ENCODE measurements at places on chromosomes 1 and 21.

DNA sequence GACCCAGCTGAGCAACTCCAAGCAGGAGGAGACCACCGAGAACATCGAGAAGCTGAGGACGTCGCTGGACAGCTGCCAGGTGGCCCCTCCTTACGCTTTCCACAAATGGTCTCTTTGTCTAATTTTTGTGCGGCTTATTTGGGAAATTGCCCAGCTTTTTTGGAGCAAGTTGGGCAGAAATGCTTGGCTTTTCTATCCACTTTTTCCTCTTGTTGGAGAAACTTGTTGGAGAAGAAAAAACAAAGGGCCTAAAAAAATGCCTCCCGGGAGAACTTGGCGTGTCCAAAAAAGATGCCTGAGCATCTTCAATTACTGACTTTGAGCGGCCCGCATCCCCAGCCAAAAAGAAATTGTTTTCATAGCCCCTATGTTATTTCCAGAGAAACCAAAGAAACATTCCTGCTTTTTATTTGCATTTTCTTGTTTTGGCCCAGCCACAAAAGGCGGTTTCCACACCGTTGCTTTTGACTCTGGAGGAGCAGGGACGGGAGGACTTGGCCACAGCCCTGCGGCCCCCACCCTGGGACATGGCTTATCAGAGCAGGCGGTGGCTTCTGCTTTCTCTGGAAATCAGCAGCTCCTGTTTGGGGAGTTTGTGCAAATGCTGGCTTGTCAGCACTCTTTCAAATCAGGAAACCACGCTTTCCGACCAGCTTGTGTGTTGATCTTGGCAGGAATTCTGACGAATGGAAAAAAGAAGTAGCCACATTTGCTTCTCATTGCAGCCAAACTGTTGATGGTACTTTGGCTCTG is 81.2 kb upstream of the EFHD2 start:
- no peak for DNase-seq

DNA sequence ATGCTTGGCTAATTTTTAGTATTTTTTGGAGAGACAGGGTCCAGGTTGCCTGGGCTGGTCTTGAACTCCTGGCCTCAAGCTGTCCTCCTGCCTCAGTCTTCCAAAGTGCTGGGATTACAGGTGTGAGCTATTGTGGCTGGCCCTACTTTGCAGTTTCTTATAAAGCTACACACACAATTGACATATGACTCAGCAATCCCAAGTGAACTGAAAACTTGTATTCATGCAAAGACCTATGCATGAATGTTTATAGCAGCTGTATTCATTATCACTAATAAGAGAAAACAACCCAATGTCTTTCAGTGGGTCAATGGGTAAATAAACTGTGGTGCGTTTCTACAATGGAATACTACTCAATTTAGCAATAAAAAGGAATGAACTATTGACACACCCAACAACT is 103.1 kb downstream of the MRPS6 start:
- no peak for DNase-seq

GRCh38 chr1:183961132-183961531 is 76.4 kb downstream of the COLGALT2 start:
- DNase-seq = no peak

- DNase-seq = no peak
Measured at GRCh38 chr1:18142471-18142870, 34.9 kb downstream of the IGSF21 start.

DNA sequence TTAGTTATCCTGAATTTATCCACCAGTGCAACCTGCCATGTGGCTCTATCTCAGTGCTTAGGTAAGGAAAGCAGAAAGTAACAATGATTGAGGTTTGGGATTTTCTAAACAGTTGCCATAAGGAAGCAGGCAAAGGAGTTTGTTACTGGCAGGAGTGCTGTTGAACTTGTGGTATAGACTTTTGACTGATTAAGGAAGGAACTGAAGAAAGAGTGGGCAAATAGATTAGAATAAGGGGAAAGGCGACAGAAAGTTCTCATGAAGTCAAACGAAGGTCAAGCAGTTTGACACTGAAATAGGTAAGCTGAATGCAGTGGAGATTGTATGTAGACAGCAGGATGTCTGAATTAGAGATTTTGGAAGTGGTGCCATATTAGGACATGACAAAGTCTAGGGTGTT is 24.2 kb upstream of the CR2 start:
- no peak for DNase-seq

GRCh38 chr1:221335161-221336101 is 406.5 kb downstream of the DUSP10 start:
- DNase-seq = peak; percentile 18

DNA sequence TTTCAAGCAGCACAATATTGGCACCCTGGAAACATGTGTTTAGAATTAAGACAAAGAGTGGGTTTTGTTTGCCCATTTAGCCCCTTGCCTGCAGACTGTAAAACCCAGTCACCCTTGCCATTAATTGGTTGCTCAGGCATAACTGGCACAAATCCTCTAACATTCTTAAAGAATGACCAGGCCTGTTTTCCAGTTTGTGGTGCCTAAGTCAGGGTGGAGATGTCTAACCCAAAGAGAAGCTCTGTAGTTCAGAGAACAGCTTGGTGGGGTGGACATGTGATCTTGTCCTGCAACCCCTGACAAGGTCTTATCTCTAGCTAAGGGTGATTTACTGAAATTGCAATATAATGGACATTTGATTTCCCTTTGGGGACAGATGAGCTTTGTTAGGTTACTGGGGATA is 8.8 kb upstream of the ANGPTL7 start:
- no peak for DNase-seq

- DNase-seq = no peak
Measured at GRCh38 chr1:185377831-185378230, 60.8 kb upstream of the IVNS1ABP start.

- no peak for DNase-seq
Measured at GRCh38 chr1:157878059-157878458, 36.5 kb upstream of the CD5L start.

DNA sequence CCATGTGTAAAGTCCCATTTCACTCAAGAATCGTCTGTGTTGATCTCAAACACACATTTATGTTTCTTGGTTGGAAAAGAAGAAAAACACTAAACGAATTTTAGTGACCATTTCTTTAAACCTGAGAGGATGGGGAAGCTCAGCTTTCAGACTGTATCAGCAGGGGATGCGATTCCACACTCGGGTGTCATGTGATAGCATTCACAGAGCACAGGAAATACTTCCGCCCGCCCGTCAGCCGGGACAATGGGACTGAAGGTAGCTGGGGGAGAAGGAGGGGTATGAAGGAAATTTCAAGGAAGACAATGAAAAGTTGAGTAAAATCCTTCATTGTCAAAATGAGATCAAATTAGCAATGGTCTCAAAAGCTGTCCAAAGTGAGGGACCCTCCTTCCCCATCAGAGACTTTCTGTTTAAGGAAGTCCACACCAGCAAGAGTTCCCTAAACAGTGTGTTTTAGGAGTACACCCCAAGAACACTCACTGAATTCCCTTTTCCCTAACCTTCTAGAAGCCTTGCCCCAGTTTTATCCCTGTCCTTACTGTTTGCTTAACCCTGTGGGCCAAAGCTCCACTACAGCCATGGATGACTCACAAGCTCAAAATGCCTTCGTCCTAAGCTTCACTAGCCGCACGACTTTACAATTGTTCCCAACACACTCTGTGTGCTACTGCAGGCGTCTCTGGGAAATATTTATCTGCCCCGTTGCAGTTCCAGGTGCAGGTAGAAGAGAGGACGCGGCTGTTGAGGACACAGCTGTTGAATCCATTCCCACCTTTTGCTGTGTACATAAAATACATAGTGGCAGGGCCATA is 51.4 kb upstream of the SIM2 start:
- DNase-seq = no peak

- no peak for DNase-seq
Measured at GRCh38 chr1:53306168-53306567, 21.7 kb downstream of the LRP8 start.

GRCh38 chr1:16614361-16615252 is 1.2 kb upstream of the NBPF1 start:
- no peak for DNase-seq

DNA sequence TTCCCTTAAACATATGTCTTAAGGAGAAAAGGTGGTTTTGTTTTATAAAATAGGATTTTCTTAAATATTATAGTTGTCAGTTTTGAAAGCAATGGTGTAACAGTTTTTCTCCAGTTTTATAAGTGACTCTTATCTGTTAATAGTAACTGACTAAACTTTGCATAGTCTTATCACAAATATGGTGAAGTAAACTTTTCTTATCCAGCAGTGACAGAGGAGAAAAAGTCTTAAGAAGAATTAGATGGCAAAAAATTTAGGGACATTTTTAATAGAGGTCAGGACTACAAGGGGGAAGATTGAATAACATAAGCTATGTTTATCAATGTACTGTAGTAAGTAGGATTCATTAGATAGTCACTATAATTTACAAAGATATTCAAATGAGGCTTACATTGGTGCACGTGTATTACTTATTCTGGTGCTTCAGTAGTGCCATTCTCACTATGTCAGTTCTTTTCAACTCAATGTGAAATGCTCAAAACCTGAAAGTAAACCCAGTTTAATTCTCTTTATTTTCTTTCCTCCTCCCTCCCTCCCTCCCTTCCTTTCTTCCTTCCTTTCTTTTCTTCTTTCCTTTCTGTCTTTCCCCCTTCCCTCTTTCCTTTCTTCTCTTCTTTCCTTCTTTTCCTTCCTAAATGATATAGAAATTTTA is 26.1 kb downstream of the F3 start:
- DNase-seq = no peak

DNA sequence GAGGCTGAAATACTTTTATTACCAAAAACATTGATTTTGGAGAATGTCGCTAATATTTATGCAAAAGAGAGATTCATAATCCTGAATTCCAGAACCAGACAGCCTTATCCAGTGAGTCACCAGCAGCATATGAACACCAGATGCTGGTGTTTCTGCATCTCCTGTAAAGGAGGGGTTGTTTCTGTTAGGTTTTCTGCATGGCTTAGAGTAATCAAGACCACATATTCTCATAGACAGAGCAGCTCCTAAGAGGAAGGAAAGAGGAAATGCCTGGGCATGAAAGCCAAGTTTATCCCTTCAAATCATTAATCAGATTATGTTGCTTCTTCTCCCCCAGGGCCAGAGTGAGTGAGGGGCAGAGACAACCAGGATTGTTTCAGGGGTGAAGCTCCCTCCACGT is 86.2 kb downstream of the NGF start:
- no peak for DNase-seq

GRCh38 chr1:59194621-59195020 is 102.3 kb upstream of the FGGY start:
- DNase-seq = no peak

GRCh38 chr1:215748431-215748830 is 181.3 kb downstream of the KCTD3 start:
- no peak for DNase-seq

- no peak for DNase-seq
Measured at GRCh38 chr1:62082456-62083363, 111.9 kb upstream of the L1TD1 start.

- no peak for DNase-seq
Measured at GRCh38 chr1:227445746-227446145, 117.6 kb upstream of the ZNF678 start.

GRCh38 chr1:97112442-97112841 is 390.9 kb downstream of the PTBP2 start:
- DNase-seq = no peak

GRCh38 chr1:86618358-86618757 is 71.5 kb downstream of the CLCA4 start:
- DNase-seq = no peak

GRCh38 chr1:155777582-155777981 is 79.4 kb downstream of the GON4L start:
- DNase-seq = no peak
